ENCODE measurements at places on chromosomes 3 and 15.

DNA sequence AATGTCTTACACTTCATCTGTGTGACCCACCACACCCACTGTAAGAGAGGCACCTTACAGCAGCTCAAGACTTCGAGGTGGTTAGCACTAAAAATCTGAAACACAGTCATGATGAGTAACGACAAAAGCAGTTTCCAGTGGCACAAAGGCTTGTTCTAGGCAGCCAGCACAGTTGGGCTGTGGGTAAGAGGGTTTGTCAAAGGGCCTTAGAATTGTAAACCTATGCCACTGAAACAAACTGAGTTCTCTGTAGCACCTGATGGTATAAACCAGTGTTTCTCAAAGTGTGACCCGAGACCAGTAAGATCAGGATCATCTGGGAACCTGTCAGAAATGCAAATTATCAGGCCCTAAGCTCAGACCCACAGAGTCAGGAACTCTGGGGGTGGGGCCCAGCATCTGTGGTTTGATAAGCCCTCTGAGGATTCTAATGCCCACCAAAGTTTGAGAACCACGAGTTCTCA, 36.5 kb downstream of the DAPK2 start:
- DNase-seq: no peak

- no peak for DNase-seq
Observed at GRCh38 chr15:59686389-59686788, 2.7 kb downstream of the BNIP2 start.

DNA sequence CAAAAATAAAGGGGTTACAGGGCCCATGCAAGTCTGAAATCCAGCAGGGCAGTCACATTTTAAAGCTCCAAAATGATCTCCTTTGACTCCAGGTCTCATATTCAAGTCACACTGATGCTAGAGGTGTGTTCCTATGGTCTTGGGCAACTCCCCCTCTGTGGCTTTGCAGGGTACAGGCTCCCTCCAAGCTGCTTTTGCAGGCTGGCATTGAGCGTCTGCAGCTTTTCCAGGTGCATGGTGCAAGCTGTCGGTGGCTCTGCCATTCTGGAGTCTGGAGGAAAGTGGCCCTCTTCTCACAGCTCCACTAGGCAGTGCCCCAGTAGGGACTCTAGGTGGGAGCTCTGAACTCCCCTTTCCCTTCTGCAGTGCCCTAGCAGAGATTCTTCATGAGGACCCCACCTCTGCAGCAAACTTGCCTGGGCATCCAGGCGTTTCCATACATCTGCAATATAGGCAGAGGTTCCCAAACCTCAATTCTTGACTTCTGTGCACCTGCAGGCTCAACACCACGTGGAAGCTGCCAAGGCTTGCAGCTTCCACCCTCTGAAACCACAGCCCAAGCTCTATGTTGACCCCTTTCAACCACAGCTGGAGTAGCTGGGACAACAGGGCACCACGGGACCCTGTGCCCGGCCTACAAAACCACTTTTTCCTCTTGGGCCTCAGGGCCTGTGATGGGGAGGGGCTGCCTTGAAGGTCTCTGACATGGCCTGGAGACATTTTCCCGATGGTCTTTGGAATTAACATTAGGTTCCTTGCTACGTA, 80.1 kb upstream of the PLSCR5 start:
- no peak for DNase-seq

GRCh38 chr3:141656771-141657170, 81.3 kb upstream of the RNF7 start:
- DNase-seq: no peak

- no peak for DNase-seq
Observed at GRCh38 chr3:17432236-17432635, 310.2 kb downstream of the TBC1D5 start.

- peak; percentile 47 for DNase-seq
Observed at GRCh38 chr3:129314386-129315222, 35.9 kb downstream of the HMCES start.

- no peak for DNase-seq
Observed at GRCh38 chr3:27589795-27590194, 105.6 kb upstream of the SLC4A7 start.

Data from stimulated activated CD4-positive, alpha-beta T cell treated with anti-CD3 and anti-CD28 coated beads, Interleukin-12 subunit alpha, Interleukin-12 subunit beta, amount 100 ng/mL, for 4 hours (primary cell).